NCI-H82 (cell line): ENCODE measurements at places on chromosomes 12 and 14.

- no peak for DNase-seq
Measured at GRCh38 chr12:104736307-104736706, 221.8 kb downstream of the SLC41A2 start.

GRCh38 chr12:121089031-121089812 lies 43.5 kb upstream of the P2RX7 start:
- DNase-seq = no peak

DNA sequence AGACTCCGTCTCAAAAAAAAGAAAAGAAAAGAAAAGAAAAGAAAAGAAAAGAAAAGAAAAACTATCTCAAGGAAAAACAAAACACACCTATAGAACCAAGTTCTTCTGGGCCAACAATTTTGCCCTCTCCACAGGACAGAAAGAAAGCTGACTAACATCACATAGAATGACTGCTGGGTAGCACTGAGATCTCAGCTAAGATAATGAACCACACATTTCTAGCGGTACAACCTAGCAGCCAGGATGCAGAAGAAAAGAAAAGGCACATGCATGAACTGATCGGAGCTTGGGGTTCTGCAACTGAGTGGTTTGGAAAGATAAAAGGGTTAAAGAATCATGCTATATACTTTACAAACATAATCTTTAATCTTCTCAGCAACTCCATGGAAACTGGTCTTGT lies 19.5 kb downstream of the TMED10 start:
- DNase-seq = no peak

DNA sequence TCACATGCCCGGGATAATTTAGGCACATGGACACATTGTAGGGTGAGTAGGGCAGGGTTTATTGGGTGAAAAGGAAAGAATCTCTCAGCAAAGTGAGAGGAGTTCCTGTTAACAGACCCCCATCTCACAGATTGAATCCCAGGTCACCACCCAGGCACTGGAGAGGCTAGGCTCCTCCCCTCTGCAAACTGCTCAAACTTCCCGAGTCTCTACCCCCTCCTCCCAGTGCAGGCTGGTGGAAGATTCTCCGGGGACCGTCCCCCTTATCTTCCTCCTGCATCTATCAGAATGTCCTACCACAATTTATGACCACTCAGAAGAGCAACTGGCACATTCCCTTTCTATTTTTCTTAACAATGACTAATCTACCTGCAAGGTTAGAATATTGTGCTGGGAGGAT lies 126.0 kb downstream of the NTF3 start:
- DNase-seq = no peak

DNA sequence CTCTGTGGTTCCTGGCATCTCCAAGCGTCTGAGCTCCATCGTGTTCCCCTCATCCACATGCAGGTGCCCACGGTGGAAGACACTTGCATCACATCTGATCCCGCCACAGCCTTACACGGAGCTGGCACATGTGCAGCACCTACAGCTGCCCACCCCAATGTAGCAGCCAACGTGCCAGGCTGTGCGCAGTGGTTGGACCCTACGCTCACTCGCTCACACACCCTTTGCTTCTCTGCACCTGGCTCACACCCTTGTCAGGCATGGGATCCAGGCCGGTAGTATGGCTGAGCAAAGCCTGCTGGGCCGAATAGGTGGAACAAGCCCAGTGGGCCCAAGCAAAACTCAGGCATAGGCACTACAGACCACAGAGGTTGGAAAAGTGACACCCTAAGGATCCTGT lies 567.2 kb downstream of the FSCB start:
- no peak for DNase-seq

DNA sequence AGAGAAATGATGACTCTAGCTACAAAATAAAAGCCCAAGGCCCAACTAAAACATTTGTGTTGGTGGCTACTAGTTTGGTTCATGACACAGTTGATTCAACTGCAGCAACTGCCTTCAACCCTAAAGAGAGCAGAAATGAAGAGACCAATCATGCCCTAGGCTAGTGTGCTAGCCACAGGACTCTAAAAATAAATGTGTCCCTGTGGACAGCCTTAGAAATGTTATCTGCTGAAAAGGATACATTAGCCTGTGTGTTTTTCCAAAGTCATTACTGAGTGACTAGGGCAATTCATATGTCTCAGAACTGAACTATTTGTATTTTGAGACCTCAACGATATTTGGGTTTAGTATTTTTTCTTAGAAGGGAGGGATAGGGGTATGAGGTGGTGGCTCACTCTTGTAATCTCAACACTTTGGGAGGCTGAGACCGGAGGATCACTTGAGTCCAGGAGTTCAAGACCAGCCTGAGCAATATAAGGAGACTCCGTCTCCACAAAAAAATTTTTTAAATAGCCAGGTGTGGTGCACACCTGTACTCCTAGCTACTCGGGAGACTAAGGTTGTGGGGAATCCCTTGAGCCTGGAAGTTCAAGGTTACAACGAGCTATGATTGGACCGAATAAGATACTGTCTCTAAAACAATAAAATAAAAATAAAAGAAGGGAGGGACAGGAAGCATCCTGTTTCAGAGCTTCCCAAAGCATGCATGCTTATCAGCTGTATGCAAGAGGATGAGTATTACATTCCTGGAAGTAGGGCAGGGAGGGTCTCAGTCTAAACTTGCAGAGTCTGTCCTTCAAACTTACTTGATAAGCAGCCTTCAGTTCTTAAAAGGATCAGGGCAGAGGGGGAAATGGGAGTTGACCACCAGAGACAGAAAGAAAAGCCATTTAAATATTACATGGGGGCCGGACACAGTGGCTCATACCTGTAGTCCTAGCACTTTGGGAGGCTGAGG lies 29.6 kb upstream of the NAP1L1 start:
- DNase-seq = no peak

- DNase-seq = no peak
Measured at GRCh38 chr12:49410818-49411217, 43.6 kb downstream of the SPATS2 start.

GRCh38 chr14:100155049-100155621 lies 4.3 kb downstream of the DEGS2 start:
- peak; percentile 51 for DNase-seq

- DNase-seq = no peak
Measured at GRCh38 chr14:96103560-96104460, 64.6 kb downstream of the C14orf132 start.

DNA sequence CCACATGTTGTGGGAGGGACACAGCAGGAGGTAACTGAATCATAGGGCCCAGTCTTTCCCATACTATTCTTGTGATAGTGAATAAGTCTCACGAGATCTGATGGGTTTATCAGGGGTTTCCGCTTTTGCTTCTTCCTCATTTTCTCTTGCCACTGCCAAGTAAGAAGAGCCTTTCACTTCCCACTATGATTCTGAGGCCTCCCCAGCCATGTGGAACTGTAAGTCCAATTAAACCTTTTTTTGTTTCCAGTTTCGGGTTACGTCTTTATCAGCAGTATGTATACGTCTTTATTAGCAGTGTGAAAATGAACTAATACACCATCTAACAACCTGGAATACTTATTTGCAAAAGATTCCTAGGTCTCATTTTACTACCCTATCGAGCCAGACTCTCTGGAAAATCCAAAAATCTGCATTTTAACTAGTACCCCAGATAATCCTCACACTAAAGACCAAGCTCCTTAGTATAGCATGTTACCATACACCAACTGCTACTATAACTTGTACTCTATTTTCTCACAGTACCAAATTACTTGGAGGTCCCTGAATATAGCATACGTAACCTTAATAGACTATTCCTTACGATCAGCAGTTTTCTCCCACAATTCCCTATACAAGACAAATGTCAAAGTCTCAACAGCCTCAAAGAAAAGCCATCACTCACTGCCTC lies 11.5 kb downstream of the GTF2A1 start:
- no peak for DNase-seq

- DNase-seq = no peak
Measured at GRCh38 chr12:124096109-124096508, 123.1 kb downstream of the ZNF664 start.

GRCh38 chr14:99838639-99839134 lies 45.5 kb downstream of the EML1 start:
- DNase-seq = no peak

GRCh38 chr14:68961781-68962584 lies 17.1 kb downstream of the ACTN1 start:
- no peak for DNase-seq

DNA sequence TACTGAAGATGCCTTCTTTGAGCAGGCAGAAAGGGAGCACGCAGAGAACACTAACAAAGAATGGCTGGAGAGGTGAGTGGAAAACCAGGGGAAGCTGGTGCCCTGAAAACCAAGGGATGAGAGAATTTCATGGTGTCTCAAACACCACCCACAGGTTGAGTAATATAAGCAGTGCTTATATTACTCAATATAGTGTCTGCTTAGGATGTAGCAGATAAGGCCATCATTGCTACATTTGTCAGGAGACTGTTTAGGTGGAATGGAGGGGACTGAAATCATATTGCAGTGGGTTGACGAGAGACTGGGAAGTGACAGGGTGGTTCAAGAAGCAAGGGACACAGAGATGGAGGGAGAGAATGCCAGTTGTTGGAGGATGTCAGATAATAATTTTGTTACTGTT lies 20.6 kb downstream of the PKP2 start:
- no peak for DNase-seq

GRCh38 chr12:103269946-103270345 lies 225.8 kb downstream of the C12orf42 start:
- DNase-seq = no peak

- DNase-seq = no peak
Measured at GRCh38 chr12:509500-509899, 49.8 kb downstream of the B4GALNT3 start.

- peak; percentile 81 for DNase-seq
Measured at GRCh38 chr14:74593241-74593953, 18.6 kb downstream of the LTBP2 start.

DNA sequence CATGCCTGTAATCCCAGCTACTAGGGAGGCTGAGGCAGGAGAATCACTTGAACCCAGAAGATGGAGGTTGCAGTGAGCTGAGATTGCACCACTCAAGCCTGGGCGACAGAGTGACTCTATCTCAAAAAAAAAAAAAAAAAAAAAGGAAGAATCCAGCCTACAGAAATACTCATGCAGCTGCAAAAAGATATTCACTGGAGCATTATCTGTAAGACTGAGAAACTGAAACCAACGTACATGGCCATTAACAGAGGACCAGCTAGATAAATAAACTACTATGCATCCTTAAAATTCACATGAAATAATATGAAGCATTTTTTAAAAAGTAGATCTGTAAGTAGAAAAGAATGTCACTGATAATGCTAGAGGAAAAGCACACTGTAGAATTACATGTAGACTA lies 3.5 kb downstream of the SLC7A7 start:
- DNase-seq = no peak

GRCh38 chr12:99334285-99335056 lies 313.1 kb upstream of the GARIN6 start:
- DNase-seq = no peak

DNA sequence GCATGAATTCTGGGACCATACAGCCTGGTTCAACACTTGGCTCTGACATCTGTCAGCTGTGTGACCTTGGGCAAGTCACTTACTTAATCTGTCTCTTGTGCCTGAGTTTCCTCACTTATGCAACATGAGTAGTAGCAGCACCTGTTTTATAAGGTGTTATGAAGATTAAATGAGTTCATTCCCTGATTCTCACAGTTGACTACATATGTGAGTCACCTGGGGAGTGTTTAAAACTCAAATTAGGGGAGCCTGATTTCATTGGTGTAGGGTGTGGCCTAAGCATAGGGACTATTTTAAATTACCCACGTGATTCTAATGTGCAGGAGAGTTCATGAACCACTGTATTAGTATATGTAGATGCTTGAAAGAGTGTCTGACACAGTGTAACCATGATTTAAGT lies 36.7 kb upstream of the TMEM233 start:
- DNase-seq = no peak

- DNase-seq = no peak
Measured at GRCh38 chr14:76282581-76282980, 93.4 kb upstream of the ESRRB start.
